ENCODE measurements at places on chromosomes 5 and 9.

DNA sequence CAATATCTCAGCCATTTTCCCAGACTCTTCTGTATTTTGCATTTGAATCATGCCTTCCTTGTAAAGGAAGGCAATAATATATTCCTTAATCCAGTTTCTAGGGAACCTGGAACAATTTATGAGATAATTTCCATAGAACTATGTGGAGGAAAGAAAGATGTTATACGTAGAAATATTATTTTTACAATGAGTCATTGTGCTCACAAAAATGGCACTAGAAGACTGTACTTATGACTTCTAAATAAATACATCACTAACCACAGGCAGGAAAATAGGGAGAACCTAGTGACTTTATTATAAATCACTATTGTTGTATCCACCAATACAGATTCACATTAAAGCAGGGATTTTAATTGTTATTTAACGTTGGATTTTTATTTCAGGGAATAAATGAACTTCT lies 87.6 kb downstream of the FBXO38 start:
- no peak for DNase-seq

DNA sequence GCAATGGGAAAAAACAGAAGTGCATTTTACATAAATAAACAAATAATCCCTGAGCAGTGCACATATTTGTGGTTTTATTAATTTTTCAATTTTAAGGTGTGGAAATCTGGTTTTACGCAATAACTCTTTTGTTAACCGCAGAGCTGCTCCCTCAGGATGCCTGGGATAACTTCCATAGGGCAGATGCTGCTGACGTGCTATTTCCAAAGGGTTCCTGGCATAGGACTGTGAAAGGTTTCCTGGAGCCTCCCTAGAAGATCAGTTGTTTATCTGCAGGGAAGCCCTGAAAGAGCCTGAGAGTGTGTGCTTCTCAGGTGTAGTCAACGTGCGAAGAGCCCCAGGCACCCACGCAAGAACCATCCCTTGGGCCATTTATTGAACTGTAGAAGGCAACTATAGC lies 443.5 kb downstream of the PLK2 start:
- peak; percentile 0 for DNase-seq

DNA sequence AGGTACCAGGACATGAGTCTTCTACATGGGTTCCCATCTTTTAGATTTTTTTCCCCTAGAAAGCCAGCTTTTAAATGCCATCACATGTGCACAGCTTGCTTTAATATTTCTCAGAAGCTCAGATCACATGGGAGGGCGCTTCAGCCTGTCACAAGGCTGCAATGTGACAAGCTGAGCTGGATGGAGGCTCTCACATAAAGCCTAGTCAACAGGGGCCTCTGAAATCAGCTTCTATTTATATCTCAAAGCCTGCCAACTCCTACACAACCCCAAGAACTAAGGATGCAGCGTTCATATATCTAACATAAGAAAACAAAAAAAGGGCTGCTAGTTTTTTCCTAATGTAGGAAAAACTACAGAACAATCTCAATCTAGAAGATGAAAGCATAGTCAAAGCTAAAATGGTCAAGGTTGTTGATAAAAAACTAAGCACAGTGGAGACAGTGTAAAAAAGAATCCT lies 2.3 kb downstream of the ZFAND5 start:
- peak; percentile 73 for DNase-seq

GRCh38 chr9:79300068-79300467 lies 271.7 kb upstream of the TLE4 start:
- no peak for DNase-seq

- DNase-seq = no peak
Observed at GRCh38 chr9:97365634-97366033, 46.3 kb upstream of the TDRD7 start.

- no peak for DNase-seq
Observed at GRCh38 chr5:129382921-129383672, 77.0 kb upstream of the ADAMTS19 start.

GRCh38 chr5:76735762-76736545 lies 20.0 kb downstream of the F2R start:
- no peak for DNase-seq

- DNase-seq = no peak
Observed at GRCh38 chr9:132669319-132669697, 475 bp downstream of the DDX31 start.

DNA sequence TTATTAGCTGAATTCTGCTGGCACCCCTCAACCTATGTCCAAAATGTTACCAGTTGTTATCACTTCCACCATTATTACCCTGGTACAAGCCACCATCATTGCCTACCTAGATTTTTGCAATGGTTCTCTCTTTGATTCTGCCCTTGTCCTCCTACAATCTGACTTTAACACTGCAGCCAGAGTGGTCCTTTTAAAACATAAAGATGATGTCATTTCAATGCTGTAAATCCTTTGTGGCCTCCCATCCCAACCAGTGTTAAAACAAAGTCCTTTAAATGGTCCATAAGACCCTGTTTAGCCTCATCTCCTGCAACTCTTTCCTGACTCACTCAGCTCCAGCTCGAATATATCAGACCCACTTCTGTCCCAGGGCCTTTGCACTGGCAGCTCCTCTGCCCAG lies 54.9 kb upstream of the FSTL4 start:
- no peak for DNase-seq

GRCh38 chr5:149636861-149637246 lies 55.6 kb downstream of the ARHGEF37 start:
- peak; percentile 76 for DNase-seq

All from hematopoietic multipotent progenitor cell treated with erythropoietin and hydrocortisone succinate and interleukin-3 and kit ligand, for 8 days (in vitro differentiated cells).